ENCODE measurements at places on chromosomes 1 and 21.

DNA sequence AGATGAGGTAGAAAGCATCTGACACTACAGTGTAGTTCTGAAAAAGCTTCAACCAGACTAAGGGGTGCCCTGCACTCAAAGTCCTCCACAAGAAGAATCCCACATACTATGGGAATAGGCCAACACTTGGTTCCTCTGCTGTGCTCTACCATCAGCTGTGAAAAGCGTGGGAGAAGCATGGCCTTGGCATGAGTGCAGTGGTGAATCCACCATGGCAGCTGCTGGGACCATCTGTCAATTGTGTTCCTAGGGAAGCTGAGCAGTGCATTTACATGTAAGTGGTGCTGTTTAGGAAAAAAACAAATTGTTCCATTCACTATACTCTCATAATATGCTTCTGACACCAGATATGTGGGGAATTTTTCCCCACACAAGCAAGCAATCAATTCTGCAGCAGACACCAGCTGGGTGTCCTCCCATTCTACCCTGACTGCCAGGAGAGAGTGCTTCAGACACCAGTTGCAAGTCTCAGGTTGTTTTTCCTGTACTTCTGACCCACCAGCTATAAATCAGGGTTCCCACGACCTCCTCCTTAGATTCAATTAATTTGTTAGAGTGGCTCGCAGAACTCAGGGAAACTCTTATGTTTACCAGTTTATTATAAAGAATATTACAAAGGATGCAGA lies 230.8 kb upstream of the CHRM3 start:
- no peak for DNase-seq

DNA sequence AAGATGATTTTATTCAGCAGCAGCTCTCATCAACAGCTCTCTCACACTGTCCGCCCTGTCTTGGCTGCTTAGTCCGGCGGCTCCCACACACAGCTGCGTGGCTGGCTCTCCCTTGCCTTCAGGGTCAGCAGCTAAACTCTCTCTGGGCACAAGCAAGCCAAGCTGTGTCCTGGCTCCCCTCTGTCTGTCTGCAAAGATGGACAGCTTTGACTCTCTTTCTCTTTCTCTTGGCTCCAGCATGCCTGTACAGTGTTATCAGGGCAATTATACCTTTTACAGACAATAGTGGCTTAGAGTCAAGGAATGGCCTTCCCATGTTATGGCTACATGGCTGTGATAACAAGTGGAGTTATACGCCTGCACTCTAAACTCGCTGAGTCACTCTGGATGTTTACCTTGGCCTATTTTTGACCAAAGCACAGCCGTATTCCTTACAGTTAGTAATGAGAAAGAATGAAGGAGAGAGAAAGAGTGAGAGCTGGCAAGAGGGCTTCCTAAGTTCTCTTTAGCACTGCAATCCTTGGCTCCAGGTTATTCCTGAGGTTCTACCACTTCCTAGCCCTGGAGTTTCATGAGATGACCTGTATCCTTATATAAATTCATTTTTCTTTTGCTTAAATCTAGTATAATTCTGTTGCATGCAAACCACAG lies 59.9 kb upstream of the ZSWIM5 start:
- DNase-seq = peak; percentile 77

DNA sequence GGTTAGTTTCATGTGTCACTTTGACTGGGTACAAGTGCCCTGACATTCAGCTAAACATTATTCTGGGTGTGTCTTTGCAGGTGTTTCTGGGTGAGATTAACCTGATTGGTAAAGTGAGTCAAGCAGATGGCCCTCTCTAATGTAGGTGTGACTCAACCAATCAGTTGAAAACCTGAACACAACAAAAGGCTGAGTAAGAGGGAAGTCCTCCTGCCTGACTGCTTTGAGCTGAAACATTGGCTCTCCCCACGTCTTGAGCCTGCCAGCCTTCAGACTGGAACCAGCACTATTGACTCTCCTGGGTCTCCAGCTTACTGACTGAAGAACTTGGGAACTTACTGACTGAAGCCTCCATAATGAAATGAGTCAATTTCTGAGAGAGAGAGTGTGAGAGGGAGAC lies 70.0 kb upstream of the C21orf91 start:
- no peak for DNase-seq

GRCh38 chr1:201191653-201192260 lies 1.1 kb downstream of the IGFN1 start:
- no peak for DNase-seq

GRCh38 chr21:21179619-21180298 lies 181.6 kb downstream of the NCAM2 start:
- DNase-seq = peak; percentile 72

GRCh38 chr21:44687671-44688070 lies 5.7 kb upstream of the KRTAP12-1 start:
- DNase-seq = no peak

- no peak for DNase-seq
These were observed 450.7 kb upstream of the ZP4 start for GRCh38 chr1:238341395-238341794.

DNA sequence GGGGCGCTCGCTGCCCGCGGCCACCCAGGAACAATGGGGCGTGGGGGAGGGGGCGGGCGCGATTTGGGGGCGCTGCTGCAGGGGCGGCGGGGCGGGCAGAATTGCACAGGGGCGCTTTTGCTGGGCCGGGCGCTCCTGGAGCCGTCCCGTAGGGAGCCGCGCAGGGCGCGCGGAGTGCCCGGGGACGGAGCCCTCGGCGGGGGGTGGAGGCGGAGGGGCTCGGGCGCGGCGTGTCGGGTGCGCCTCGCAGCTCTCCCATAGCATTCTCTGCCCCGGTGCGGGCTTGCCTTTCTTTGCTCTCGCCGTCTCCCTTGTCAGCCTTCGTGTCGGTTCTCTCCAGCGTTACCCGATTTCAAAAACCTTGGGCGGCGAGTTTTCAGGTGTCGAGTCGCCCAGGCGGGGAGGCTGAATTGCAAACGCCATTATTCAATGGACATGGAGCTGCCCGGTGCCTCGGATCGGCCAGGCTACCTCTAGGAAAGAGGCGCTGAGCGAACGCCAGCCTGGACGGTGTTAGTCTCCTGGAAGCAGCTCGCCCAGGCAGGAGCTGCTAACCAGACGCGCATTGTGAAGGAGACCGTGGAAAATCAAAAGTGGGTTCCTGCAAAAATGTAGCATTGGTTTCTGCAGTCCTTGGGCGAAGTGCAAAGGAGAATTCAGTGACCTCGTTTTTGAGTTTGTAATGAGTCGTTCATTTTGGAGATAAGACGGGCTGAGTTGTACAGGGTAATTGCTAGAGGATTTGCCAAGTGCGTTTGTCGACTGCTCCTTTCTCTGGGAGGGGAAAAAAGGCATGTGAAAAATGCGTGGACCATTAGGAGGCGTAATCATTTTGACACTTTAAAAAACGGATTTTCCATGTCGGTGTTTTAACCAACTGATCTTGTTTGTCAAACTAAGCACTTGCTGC lies 626 bp downstream of the CXADR start:
- DNase-seq = peak; percentile 12

DNA sequence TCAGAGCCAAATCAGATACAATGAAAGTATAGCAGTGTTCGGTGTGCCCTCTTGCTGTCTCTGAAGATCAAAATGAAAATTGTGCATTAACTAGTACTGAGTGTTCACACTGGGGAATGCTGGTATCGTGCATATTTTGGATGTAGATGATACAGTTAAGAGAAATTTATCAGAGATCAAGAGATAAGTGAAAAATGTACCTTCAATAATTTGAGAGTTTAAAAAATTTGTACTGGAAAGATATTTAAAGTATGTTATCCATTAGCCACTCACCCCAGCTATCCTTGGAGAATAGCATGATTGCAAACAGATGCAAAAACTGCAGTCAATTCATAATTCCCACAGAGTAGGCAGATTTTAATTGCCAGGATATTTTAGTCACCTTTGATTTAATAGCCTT lies 56.4 kb downstream of the GREM2 start:
- DNase-seq = no peak

DNA sequence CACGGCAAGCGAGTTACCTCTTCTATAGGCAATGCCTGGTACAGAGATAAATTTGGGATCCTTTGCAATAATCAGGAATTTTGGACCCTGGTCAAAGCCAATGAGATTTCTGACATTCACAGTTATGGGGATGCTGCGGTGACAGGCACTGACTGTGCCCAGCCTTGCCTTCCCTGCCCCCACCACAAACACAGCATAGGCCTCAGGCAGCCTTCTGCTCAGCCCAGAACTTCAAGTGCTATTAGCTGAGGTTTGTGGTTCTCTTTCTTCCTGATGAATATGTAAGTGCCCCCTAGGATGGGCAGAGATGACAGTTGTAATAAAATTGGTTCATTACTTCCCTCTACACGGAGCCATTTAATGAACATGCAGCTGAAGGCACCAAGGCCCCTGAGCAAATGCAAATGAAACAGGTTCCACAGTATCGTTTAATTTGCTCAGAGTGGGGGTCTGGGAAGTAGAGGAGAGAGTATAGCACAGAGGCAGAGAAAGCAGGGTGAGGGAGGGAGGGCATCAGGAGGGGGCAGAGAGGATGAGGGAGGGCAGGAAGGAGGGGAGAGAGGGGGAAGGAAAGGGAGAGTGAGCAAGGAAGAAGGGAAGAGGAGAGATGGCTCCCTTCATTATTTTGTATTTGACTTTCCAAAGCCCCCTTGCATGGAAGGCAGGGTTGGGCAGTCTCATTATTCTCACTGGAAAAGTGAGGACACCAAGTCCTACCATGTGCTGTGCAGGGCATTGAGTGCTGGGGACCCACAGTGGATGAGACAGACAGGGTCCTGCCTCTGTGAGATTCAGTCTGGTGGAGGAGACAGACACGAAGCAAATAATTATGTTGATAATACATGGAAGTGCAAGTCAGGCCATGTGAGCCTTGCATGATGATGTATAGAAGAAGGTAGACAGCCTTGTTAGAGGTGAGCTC lies 513.0 kb downstream of the PTPRU start:
- no peak for DNase-seq

DNA sequence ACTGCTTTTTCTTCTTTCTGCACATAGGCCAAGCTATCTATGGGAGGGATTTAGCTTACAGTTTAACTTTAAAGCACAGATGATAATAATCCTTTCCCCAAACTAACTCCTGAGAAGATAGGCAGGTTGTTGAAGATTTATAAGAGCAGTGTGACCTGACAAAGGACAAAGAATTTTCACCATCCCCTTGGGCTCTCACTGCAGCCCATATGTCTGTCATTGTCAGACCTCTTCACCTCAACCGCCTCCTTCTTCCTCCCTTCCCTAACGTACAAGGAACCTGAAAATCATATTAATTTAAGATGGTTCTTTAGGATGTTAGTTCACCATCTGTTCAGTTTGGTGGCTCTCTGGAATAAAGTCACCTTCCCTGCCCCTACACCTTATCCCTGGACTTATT lies 5.0 kb downstream of the RNU1-2 start:
- peak; percentile 68 for DNase-seq

DNA sequence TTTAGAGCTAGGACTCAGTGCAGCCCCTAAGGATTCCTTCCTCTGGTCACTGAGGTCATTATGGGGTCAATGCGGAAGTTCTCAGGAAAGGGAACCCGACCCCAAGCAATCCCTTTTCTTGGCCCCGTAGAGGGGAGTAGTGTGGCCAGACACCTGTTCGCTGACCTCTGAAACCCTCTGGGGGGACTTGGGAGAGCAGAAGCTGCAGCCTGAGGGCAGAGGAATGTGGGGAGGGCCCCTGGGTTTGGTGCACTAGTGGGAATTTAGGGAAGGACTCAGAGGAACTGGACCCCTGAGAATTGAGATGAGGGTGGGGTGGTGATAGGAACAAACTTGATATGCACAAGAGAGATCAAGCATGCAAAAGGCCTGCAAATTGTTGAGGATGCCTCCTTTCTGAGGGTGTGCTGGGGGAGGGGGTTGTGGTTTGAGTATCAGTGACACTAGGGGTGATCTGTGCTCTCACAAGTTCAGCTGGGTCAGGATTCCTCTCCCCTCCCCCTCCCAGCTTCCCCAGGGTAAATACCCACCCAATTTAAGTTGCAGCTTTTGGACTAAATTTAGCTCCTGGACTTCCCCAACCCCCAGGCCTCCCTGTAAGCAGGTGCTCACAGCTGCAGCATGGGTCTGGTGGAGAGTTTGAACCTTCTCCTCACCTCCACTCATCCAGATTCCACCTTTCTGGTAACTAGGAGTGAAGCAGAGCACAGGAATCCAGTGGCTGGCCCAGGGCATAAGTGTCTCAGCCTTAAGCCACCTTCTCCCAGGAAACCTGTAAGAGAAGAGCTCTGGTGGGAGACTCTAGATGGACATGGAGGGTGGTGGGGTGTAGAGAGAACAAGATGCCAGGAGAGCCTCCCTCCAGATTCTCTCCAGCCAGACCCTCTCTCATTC lies 13.5 kb downstream of the ADAMTSL4 start:
- DNase-seq = peak; percentile 90

GRCh38 chr1:183416850-183417771 lies 1.1 kb downstream of the NMNAT2 start:
- no peak for DNase-seq

DNA sequence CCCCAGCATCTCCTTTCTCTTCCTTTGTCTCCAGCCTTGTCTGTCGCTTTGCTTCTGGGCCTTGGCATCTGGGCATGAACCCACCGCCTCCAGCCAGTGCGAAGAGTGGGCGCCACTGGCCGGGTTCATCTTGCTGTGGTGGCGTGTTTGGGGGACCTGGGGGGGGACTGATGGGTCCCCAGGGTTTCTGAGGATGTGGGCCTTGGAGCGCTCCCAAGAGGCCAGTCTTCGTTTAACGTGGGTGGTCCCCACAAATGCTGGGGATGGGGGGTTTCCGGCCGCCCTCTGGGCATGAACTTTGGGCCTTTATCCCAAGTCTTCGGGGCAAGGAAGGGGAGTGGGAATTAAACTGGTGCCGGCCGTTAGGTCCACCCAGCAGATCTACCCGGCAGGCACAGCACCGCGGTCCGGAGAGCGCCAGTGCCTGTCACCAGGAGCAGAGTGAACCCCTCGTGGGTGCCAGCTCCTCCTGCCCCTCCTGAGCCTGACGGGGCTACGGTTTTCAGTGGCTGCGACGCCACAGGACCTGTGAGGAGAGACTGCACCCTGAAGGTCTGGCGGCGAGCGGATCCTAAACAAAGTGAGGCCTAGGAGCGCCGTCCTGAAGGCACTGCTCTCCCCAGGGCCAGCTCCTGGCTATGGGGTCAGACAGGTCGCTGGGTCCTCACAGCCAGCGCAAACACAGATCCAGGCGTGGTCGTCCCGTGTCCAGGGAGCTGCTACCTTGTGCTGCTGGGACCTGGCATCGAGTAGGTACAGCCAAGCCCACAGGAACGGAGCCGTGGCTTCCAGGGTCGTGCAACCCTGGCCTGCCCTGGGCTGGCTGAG lies 12.1 kb upstream of the C1orf174 start:
- no peak for DNase-seq

GRCh38 chr1:111142356-111142975 lies 2.4 kb downstream of the CEPT1 start:
- DNase-seq = no peak

DNA sequence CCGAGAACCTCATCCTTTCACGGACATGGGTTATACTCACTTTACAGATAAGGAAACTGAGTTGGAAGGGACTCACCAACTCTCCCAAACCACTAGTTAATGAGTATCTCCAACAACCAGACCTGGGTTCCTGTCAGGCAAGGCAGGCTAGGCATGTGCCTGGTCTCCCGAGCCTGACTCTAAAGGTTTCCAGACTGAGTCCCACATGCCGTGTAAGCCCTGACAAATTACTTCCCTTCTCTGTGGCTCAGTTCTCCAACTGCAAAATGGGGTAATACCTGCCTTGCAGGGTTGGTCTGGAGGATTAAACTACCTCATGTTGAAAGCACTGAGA lies 34.3 kb downstream of the SSBP3 start:
- DNase-seq = peak; percentile 39

- no peak for DNase-seq
These were observed 180.3 kb upstream of the DMRTA2 start for GRCh38 chr1:50603274-50604271.

- DNase-seq = no peak
These were observed 35.7 kb upstream of the DUSP10 start for GRCh38 chr1:221777431-221778072.

- DNase-seq = no peak
These were observed 82.2 kb upstream of the BARHL2 start for GRCh38 chr1:90799326-90799725.

All from OCI-M1 (cell line).